Mesenchymal stem cell (in vitro differentiated cells and primary cell): ENCODE measurements at places on chromosomes 7 and 10.

GRCh38 chr7:12759151-12759550 is 71.7 kb downstream of the ARL4A start:
- peak; percentile 53 for DNase-seq

GRCh38 chr7:39686261-39686924 is 63.0 kb downstream of the RALA start:
- DNase-seq = peak; percentile 62

DNA sequence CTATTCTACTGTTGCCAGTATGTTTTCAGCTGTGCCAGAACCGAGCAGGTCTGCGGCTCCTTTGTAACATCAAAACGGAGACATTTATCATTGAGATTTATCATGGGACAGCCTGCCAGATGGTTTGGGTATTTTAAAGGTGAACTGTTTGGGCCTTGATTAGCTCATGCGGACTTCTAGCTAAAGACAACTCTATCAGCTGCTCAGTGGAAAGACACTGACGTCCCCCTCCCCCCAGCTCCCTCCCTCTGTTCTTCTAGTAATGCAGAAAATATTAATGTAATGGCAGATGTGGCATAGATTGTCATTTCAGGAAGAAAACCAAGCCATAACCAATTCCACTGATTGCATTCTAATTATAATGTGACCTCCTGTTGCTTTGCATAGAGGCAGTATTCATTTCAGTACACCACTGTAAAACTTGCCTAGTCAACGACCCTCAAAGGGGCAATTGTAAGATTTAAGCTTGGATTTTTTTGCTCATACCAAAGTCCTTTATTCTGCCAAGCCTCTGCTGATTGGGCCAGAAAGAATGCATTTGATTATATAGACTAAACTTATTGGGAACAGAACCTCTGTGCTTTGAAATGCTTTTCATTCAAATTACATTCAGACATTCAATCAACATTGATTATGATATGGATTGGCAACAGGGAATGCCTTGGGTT is 966.8 kb downstream of the LRMDA start:
- DNase-seq = no peak

- DNase-seq = no peak
Measured at GRCh38 chr7:29353810-29354209, 159.2 kb downstream of the CHN2 start.

DNA sequence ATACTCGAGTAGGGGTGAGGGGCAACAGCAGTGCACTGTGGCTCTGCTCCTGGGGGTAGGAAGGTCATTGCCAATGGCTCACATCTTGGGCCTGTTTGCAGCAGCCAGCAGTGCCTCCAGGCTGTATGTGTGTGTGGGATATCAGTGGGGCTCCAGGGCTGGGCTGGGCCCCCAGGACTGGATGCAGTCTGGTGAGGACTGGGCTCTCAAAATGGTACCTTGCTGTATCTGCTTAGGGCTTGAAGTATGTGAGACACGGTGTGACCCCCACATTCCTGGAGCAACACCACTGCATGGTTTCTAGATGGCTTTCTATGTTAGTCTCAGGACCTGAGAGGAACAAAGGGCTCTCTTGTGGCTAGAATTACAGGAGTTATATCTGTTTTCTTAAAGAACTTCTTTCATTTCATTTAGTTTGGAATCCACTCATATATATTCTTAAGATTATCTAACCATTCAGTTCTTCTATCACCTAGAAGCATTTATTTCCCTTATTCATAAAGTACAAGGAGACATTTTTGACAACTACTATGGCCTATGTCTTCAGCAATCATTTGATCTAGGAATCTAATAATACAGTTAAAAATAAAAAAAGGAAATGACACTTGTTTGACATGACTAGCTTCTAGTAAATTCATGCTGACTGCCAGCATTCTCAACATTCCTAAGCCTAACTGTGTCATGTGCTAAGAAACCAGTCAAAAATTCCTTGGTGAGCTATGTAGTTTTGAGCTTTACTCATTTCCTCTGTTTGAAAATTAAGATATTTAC is 443.2 kb upstream of the SEMA3A start:
- DNase-seq = peak; percentile 65

GRCh38 chr7:127396184-127396583 is 3.7 kb upstream of the ZNF800 start:
- peak; percentile 45 for DNase-seq

GRCh38 chr7:130305433-130306042 is 12.6 kb downstream of the CPA4 start:
- no peak for DNase-seq

DNA sequence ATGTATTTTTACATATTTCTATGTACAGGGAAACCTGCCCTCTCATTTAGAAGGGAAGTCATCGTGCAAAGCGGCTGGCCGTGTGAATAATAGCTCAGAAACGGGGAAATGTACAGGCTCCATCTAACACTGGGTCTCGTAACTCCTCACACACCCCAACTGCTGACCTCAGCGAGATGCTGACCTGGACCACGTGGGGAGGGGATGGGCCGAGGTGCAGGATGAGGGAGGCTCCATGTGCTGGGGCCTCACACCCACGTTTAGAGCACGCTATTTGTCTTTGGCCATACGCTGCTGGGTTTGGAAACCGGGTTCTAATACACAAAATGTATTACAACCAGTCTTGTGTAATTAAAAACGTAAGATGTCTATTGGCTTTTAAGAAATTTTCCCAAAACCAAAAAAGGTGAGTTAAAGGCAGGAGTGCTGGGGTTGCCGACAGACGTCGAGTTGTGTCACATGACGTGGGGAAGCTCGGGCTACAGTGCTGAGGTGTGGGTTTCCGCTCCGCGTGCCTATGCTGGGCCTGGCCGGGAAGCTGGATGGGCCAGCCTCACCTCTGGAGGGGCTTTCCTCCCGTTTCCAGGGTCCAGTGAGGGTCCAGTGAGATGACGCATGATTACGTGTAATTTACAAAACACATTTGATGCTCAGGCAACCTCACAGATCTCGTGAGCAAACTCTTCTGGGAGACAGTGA is 215.6 kb downstream of the DNAJB6 start:
- no peak for DNase-seq

DNA sequence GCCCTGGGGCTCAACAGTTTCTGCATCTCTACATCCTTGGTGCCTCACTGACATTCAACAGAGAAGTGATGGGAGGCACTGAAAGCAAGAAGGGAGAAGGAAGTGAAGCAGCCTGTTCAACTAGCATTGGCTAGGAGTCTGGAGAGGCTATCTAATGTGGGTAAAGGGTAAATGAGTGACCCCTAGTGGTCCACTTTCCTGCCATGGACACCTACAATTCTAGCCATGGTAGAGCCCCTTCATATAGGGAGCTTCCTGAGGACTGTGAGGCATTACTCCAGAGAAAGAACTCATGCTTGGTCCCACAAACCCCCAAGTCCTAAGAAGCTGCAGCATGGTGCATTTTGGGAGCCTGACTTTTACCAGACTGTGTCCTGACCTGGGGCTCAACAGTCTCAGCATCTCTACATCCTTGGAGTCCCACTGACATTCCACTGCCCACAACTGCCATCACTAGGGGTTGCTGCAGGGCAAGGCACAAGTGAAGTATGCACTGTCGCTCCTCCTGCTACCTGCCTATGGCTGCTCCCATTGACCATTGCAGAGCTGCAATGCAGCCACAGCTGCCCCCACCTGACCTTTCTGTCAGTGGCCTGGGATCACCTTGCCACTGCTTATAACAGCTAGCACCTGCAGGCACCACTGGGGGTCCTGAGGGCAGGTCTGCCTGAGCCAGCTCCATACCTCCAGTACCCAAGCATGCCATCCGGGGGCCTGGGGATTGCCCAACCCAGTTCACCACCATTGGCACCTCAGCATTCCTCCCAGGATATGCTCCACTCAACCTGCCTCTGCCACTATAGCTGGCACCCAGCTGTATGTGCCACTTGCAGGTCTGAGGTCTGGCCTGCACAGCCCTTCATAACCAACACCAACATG is 44.1 kb upstream of the CDK6 start:
- DNase-seq = no peak

DNA sequence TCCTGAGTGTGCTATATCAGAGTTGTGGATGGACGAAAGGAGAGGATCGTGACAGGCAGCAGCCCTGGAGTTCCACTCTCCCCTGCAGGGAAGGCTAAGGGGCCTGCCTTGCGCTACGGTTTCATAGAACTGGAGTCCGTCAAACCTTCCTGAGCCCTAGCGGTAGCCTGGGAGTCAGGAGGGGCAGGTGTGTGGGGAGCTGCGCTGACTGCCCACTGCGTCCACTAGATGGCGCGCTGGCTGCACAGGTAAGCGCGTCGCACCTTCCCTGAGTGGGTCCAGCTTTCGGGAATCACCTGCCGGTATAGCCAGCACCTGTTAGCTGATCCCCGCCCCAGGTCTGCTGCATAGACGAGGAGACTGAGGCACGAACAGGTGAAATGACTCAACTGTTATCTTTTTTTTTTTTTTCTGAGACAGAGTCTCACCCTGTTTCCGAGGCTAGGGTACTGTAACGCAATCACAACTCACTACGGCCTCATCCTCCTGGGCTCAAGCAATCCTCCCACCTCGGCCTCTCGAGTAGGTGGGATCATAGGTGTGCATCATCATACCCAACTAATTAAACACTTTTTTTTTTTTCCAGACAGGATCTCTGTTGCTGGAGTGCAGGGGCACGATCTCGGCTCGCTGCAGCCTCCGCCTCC is 20.2 kb upstream of the BAIAP2L1 start:
- peak; percentile 29 for DNase-seq

DNA sequence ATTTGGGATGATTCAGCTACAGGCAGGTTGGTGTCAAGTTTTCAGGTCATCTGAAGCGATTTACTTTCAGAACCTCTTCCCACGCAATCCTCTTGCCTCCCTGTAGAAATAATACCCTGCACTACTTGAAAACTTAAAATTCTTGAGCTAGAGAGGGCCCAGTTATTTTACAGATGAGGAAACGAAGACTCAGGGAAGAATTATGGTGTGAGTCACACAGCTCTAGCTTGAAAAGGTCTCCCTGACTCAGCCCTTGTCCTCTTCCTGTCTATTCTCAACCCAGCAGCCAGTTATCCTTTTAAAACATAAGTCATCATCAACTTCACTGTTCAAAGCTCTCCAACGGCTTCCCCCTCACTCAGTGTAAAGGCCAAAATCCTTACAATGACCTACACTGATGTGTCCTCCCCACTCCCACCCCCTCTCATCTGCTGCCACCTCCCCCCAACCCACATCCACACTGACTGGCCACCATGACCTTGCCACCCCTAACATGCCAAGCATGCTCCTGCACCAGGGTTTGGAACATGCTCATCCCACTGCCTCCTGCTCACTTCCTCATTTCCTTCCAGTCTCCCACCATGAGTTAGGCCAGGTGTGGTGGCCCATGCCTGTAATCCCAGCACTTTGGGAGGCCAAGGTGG is 3.4 kb downstream of the DNMBP start:
- peak; percentile 99 for DNase-seq

- no peak for DNase-seq
Measured at GRCh38 chr7:139341776-139342226, 664 bp downstream of the FMC1 start.

- DNase-seq = no peak
Measured at GRCh38 chr7:156105337-156106106, 293.3 kb upstream of the SHH start.

DNA sequence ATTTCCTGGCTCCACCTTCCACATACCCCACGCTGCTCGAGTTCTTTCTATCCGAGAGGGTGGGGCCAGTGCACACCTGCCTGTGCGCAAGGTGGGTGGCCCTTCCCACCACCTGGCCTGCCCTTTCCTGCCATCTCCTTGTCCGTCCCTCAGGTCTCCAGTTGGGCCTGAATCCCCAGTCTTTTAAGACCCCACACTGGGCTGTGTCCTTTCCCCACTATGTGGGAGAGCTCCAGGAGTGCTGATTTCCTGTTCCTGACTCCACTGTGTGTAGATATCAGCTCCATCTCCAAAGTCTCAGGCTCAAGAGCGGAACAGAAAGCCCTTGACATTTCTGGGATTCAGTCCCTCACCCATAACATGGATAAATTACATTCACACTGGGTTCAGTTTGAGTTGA is 20.1 kb downstream of the LHPP start:
- no peak for DNase-seq

- DNase-seq = no peak
Measured at GRCh38 chr10:21296575-21297355, 228.7 kb downstream of the SKIDA1 start.

DNA sequence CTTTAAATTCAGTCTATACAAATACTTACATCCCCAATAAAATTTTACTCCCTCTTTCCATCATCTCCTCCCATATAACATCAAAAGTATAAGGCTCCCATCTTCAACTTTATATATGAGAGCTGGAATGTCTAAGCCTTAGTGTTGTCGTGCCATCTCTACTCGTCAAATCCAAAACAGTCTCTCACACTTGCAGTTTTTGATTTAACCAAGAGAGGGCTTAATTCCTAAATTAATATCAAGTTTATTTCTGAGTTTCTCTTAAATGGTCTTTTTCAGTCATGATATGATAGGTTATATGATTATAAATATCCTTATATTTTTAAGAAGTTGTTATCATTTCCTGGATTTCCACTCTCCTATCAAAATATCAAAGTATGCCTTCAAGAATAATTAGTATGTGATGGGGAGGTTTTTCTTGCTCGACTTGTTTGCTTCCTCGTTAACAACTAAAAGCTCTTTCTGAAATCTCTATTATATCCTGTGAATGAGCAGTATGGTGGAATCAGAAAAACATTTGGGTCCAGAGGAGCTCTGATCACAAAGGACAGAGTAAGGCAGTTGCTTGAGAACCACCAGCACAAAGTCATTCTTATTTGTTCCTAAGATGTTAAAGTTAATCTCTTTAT is 12.5 kb upstream of the LIPK start:
- no peak for DNase-seq

DNA sequence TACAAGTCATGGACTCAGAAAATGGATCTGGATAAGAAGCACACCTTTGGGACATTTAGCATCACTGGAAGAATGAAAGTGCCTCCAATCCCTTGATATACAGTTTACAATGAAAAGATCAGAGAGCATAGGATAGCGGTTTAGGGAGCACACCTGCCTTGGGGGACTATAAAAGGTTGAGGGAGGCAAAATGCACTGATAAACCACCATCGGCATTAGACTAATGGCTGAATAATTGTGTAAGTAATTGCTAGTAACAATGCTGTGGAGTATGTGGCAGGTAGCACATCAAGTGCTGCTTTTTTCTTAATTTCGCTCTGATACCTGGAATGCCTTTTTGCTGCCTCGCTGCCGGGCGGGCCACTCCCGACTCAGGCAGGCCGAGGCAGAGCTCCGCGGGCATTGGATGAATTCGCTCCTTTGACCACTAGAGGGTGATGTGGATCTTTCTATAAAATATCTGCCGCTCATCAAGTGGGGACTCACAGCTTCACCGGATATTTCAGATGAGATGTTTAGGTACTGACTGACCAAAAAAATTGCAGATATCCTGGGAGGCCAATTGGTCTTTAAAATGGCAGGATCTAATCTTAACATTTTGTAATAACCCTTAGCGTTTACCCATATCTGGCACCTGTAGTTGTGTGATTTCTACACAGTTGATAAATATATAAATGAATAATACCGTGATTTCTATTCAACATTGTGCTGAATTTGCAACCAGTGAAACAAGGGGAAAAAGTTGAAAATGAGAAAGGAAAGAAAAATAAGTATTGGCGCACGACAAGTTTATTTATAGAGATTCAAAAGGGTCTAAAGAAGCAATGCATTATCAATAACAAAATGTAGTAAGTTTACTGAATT is 116.8 kb upstream of the PRSS1 start:
- peak; percentile 64 for DNase-seq
